ENCODE measurements at places on chromosomes 11 and 22.

GRCh38 chr22:46084376-46084775 lies 66.0 kb upstream of the PPARA start:
- no peak for DNase-seq

- DNase-seq, result no peak
Observed at GRCh38 chr11:92744929-92745585, 224.4 kb upstream of the MTNR1B start.

DNA sequence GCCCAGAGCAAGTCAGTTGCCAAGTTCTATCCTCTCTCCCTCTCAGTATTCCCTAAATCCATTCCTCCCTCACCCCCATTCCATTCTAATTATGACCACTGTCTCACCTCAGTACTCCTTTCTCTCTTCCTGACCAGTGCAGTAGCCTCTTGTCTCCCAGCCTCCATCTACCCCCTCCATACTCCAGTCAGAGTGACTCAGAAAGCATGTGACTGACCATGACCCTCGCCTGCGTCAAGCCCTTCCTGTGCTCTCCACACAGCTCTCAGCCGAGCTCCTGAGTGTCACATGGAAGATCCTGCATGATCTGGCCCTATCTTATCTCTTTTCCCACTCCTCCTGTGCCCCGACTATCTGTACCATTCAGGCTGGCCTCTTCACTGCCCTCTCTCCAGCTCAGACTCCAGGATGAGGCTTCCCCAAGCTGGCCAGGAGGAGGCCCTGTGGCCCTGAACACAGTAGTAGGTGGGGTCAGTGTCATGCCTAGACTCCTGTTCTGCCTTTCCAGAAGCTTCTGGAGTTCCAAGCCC lies 42.6 kb downstream of the NEU3 start:
- peak; percentile 66 for DNase-seq

- DNase-seq, result peak; percentile 72
Observed at GRCh38 chr22:24965822-24966626, 13.5 kb downstream of the KIAA1671 start.

- peak; percentile 73 for DNase-seq
Observed at GRCh38 chr22:40603088-40603605, 33.4 kb downstream of the MRTFA start.

DNA sequence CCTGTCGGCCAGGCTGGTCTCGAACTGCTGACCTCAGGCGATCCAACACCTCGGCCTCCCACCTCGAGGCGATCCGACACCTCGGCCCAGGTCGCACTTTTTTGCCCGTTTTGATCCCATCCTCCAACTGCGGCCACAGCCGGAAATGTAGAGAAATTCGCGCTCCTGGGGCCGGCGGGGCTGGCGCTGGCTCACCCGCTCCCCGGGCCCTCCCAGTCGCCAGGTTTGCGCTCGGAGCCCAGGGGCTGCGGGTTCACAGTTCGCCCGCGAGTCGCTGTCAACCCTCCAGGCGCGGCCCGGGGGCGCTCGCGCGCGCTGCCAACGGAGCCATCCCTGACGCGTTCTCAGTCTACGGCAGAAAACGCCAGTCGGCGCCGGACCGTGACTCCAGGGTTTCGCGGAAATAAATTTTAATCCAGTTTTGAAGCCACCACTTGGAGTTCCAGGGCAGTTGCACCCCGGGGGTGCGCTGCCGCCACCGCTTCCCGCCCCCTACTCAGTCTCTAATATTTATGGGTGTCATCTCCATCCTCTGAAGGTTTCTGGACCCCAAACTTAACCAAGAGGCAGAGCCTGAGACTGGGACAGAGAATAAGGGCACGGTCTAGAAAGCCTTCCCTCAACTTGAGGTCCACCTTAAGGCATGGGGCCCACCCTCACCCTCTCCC lies 1.5 kb upstream of the KLHDC7B start:
- peak; percentile 71 for DNase-seq

Data from epithelial cell of esophagus (primary cell).